Stimulated activated CD8-positive, alpha-beta memory T cell treated with anti-CD3 and anti-CD28 coated beads, Interleukin-15, amount 100 ng/mL, for 1 hour (primary cell): ENCODE measurements at places on chromosomes 6 and 20.

- DNase-seq: no peak
Observed at GRCh38 chr6:16944596-16944995, 157.3 kb upstream of the STMND1 start.

DNA sequence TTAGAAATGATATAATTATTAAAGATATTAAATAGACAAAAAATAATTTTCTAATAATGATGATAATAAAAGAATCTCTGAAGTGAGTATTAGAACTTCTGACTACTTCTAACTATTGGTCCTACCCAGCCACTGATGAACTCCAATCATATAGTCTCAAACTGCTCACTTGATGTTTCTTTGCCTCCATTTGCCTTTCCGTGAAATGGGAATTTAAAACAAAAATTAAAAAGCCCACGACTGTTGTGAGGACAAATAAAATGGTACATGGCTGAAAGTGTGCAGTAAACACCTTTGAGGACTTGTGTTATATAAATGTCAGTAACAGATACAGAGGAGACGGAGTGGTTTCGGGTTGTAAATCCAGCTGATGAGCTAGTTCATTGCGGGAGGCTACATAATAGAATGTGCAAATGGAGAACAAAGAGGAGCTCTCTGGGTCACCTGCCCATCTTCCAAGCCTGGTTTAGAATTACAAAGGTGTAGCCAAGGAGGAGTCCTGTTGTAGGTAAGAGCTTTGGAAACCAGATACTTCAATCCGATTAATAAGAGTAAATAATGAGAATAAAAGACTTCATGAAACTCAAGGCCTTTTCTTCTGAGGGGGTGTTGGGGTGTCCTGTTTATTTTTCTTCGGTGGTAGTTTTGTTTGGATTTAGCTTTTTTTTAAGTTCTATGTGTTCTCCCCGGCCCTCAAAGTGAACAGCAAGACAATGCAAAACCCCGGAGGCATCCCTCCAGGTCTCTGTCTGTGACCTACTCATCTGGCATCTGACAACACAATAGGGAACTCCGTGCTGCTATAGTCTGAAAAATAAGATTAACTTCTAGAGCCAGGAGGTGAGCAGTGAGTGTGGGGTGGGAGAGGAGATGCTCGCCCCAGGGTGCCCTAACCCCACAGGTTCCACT lies 4.4 kb upstream of the PXDC1 start:
- DNase-seq: no peak

- no peak for DNase-seq
Observed at GRCh38 chr6:100266494-100267401, 198.0 kb downstream of the SIM1 start.

DNA sequence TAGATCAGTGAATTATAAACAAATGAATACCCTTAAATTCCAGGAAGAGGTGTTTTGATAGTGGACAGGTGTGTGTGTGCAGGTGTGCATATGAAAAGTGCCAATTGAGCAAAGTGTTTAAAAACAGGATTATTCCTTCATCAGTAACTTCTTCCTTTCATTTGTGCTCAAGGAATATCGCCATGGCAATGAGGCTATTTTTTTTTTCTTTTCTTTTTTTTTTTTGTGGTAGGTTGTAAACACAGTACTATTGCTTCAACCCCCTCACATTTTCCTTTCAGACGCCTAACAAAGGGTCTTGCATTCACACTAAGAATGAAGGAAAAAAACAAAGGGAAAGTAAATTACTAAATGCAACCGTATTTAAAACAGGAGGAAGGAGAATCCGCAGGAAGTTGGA lies 2.0 kb upstream of the HSPA1B start:
- no peak for DNase-seq
